ENCODE measurements at places on chromosomes 12 and 14.

GRCh38 chr12:96501133-96501761 lies 11.9 kb downstream of the CFAP54 start:
- DNase-seq = no peak

- DNase-seq = no peak
These were observed 16.7 kb downstream of the EPS8 start for GRCh38 chr12:15772405-15773018.

- DNase-seq = no peak
These were observed 22.2 kb downstream of the SYNDIG1L start for GRCh38 chr14:74403619-74404417.

DNA sequence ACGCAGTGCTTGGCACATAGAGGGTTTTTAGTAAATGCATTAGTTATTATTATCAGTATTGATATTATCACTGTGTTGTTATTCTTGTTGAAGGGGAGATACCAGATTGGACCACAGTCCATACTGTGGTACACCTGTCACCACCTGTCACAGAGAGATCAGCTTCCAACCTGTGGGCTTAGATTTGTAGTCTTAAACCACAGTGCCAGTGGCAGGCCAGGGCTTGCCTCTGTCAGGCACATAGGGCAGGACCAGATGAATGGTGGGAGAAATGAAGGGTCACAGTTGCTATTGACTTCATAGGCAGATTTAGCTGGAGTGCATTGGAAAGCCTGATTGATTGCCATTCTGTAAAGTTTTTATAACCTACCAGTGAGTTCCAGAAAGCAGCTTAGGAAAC lies 35.1 kb downstream of the ARL1 start:
- DNase-seq = no peak

GRCh38 chr12:16573398-16574077 lies 32.4 kb downstream of the LMO3 start:
- no peak for DNase-seq

- no peak for DNase-seq
These were observed 337.4 kb upstream of the RGS6 start for GRCh38 chr14:71594821-71595220.

- peak; percentile 11 for DNase-seq
These were observed at the start of gene FBLN5 for GRCh38 chr14:91947475-91948184. TSS of gene FBLN5 (minus strand) at chr14:91947694. CDS start at chr14:91947229, 465 bp downstream.

DNA sequence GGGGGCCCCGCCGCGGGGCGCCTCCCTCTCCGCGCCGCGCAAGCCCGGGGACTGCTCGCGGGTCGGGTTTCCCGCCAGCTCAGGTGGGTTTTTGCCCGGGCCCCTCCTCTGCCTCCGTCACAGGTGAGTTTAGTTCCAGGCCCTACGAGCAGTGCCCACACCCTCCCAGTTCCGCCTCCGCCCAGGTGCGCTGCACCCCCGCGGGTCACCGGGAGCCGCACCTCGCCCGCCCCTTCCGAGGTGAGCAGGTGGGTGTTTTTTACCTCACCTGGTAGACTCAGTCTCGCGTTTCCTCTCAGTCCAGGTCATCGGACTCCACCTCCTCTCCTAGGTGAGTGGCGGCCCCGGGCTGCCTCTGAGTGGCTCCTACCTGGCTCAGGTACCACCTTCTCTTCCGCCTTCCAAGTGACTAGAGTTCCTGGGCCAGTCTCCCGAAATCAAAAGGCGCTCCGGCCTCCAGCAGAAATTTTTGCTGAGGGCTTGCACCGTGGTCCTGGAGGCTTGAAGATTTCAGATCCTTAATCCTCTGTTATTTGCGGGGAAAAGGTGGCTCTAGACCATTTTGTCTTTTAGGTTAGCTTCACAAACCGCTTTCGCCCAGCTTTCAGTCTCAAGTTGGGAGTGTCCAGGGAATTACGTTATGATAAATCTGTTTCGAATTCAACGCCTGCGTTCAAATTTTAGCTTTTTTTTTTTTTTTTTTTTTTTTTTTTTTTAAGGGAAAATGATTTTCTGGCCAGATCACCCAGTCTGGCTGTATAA lies at the start of gene TMEM30B:
Gene TMEM30B, minus strand, starts transcription at position 153 of the 762 bp plus-strand sequence. CDS start 191 bp downstream, outside the sequence.
- peak; percentile 0 for DNase-seq
